ENCODE measurements at places on chromosomes 11 and 22.

- DNase-seq = no peak
Observed at GRCh38 chr11:8733852-8734251, 51.3 kb downstream of the RPL27A start.

- no peak for DNase-seq
Observed at GRCh38 chr22:36467042-36467810, 14.2 kb downstream of the TXN2 start.

DNA sequence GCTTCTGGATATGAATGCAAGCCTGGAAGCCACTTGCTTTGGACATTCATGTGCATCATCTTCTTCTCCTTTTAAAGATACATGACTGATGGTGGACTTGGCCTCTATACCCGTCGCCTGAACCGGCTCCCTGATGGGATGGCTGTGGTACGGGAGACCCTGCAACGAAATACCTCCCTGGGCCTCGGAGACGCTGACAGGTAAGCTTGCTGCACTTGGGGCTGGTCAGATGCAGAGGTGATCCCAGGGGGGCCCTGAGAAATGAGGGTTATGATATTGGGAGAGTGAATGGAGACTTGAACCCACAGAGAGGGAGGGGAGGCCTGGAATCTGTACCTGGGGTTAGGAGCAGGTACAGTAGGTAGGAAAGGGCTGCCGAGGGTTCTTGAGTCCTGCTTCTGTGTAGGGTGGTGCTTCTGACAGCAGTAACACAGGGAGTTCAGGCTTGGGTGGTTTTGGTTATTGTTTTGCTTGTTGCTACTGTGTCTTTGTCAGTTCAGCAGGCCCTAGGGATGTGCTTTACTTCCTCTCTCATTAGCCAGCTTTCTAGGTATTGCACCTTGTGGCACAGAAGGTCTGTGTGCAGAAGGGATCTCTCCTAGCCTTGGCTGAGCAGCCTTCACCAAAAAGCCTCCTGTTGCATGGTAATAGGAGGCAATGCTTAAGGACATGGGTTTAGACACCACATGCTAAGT, 176.1 kb downstream of the DBX1 start:
- DNase-seq = no peak

DNA sequence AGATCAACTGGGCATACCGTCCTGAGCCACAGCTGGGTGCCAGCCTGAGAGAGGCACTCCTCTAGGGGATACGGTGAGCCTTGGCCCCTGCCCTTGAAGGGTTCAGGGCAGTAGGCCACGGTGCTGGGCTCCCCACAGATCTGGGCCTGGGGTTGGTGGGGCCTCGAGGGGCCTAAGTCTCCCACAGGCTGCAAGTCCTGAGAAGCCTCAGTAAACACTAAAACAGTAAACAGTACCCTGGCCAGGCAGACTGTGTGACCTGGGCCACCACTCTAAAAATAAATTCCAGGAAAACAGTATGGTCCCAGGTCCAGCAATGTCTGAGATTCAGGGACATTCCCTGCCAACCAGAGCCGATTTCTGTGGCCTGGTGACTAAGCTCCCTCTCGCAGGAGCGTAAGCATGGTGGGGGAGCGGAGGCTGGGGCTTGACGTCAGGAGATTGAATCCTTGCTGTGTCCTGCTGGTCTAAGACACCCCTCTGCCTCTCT, 2.3 kb upstream of the RHOD start:
- DNase-seq = no peak

GRCh38 chr11:123775289-123775688, 21.0 kb upstream of the OR6X1 start:
- DNase-seq = no peak

All from effector memory CD8-positive, alpha-beta T cell (primary cell).